ENCODE measurements at places on chromosomes 4 and X. TPM values are rescaled to one million over a fixed set of nuclear protein-coding genes. Genes with fewer than 3 reads are reported as not detected.

- H3K36me3 ChIP-seq = no peaks in the 10 kb centered on the region
- DNase-seq = no peak
- H3K27ac ChIP-seq = no peak overlapping the region
- no peak overlapping the region for H3K4me3 ChIP-seq
- H3K4me1 ChIP-seq = no peaks in the 10 kb centered on the region
Observed at GRCh38 chr4:7075962-7076695, 8.3 kb upstream of the GRPEL1 start.

GRCh38 chr4:45345558-45345957 lies 619.2 kb upstream of the GNPDA2 start:
- H3K4me1 ChIP-seq = no peaks in the 10 kb centered on the region
- H3K27me3 ChIP-seq = peaks cover 3% of the 10 kb centered on the region
- H3K36me3 ChIP-seq = no peaks in the 10 kb centered on the region
- H3K27ac ChIP-seq = no peak overlapping the region

- H3K4me3 ChIP-seq = no peak overlapping the region
- H3K4me1 ChIP-seq = peaks cover 6% of the 10 kb centered on the region
- no peaks in the 10 kb centered on the region for H3K36me3 ChIP-seq
- no peaks in the 10 kb centered on the region for H3K27me3 ChIP-seq
Observed at GRCh38 chr4:3310301-3311094, 17.7 kb downstream of the RGS12 start.

- H3K4me1 ChIP-seq = no peaks in the 10 kb centered on the region
- H3K36me3 ChIP-seq = no peaks in the 10 kb centered on the region
- no peak overlapping the region for H3K4me3 ChIP-seq
Observed at GRCh38 chrX:128078545-128078944, 26.3 kb upstream of the ACTRT1 start.

Gene NXF2B
- polyA plus RNA-seq = not detected

DNA sequence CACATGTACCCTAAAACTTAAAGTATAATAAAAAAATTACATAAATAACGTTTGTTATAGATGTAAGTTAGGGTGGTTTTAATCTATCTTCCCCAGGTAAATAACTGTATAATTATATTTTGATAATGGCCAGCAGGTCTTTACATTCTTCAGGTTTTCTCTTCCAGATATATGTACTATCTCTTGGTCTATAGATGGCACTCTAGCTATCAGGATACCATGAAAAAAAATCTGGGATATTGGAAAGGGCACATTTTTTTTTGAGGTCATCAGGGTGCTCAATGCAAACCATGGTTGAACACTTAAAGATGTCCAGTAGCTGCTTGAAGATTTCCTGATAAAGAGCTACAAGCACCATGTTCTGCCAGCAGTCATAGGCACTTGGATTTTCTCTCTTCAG lies 15.6 kb upstream of the ADH4 start:
- H3K4me1 ChIP-seq = no peaks in the 10 kb centered on the region
- H3K27ac ChIP-seq = no peak overlapping the region
- no peak overlapping the region for H3K4me3 ChIP-seq
- H3K36me3 ChIP-seq = no peaks in the 10 kb centered on the region

DNA sequence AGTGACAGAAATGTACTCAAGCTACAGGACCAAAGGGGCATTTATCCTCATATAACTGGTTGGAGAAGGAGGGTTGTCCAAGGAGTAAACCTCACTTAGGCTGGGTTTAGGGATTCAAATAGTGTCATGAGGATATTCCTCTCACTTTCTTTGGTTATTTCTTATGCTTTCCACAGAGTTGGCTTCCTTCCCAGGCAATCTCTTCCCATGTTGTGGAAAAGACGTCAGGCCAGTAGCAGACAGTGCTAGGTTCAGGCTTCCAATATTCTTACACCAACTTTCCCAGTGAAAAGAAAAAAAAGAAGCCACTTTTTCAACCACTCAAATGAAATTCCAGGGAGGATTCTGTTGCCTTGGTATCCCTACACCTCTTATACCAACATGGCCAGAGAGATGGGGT lies 653.0 kb downstream of the C4orf33 start:
- no peak overlapping the region for H3K27ac ChIP-seq
- DNase-seq = no peak
- peaks cover 2% of the 10 kb centered on the region for H3K27me3 ChIP-seq
- H3K4me3 ChIP-seq = no peak overlapping the region
- H3K4me1 ChIP-seq = no peaks in the 10 kb centered on the region

GRCh38 chrX:132743086-132743485 lies 215.3 kb downstream of the HS6ST2 start:
- peaks cover 44% of the 10 kb centered on the region for H3K4me1 ChIP-seq
- H3K27ac ChIP-seq = no peak overlapping the region
- H3K36me3 ChIP-seq = no peaks in the 10 kb centered on the region

Gene CLTRN
- 0.61 TPM for polyA plus RNA-seq

- peaks cover 22% of the 10 kb centered on the region for H3K27me3 ChIP-seq
- H3K27ac ChIP-seq = no peak overlapping the region
- no peaks in the 10 kb centered on the region for H3K36me3 ChIP-seq
Observed at GRCh38 chrX:134599184-134599914, 58.9 kb downstream of the PLAC1 start.
